ENCODE measurements at places on chromosomes 2 and 18. TPM values are rescaled to one million over a fixed set of nuclear protein-coding genes. Genes with fewer than 3 reads are reported as not detected.

The ZNF396 gene
- 8.2 TPM for total RNA-seq

The GREB1 gene
- 0.15 TPM for total RNA-seq

The NTSR2 gene
- total RNA-seq = not detected

The MAPK4 gene
- total RNA-seq = not detected

The CDK5R2 gene
- not detected for total RNA-seq

The SPP2 gene
- total RNA-seq = not detected

The TMEM127 gene
- total RNA-seq = 69.0 TPM

The SP110 gene
- total RNA-seq = 108 TPM

The DCC gene
- total RNA-seq = not detected

The GCG gene
- not detected for total RNA-seq

The MAP2 gene
- 0.89 TPM for total RNA-seq

The GKN2 gene
- total RNA-seq = not detected

The RGPD6 gene
- 13.8 TPM for total RNA-seq

The DNAJC10 gene
- 35.9 TPM for total RNA-seq

The SH3YL1 gene
- total RNA-seq = 83.9 TPM

The BOLL gene
- total RNA-seq = not detected

The C2orf66 gene
- total RNA-seq = 0.53 TPM

The TPO gene
- not detected for total RNA-seq

Data from naive thymus-derived CD4-positive, alpha-beta T cell (primary cell).